ENCODE measurements at places on chromosomes 5 and 9.

GRCh38 chr9:137441289-137441934 lies at the start of gene ENTPD8:
TSS of gene ENTPD8 (minus strand) at chr9:137441357. CDS start at chr9:137438285, 3,072 bp downstream.
- DNase-seq, result no peak

- no peak for DNase-seq
Measured at GRCh38 chr9:131853434-131853833, 113.6 kb upstream of the RAPGEF1 start.

GRCh38 chr9:30519756-30520155 lies 1864.7 kb upstream of the ACO1 start:
- DNase-seq, result no peak

DNA sequence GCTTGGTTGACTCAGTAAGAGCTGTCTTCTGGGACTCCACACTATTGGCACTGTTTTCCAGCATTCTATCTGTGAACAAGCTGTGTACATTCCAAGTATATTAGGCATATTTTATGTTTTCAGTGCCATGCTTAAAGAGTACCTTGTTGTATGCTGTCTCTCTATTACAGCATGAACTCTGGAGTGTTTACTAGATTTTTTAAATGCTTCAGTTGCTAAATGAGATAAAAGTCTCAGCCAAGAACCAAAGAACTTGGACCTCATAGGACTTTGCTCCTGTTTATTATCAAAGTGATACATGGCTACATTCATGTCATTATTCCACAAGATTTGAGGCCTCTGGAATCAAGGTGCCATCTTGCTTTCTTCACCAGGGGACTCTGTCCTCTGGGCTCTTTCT lies 167.2 kb downstream of the C9orf152 start:
- DNase-seq, result no peak

DNA sequence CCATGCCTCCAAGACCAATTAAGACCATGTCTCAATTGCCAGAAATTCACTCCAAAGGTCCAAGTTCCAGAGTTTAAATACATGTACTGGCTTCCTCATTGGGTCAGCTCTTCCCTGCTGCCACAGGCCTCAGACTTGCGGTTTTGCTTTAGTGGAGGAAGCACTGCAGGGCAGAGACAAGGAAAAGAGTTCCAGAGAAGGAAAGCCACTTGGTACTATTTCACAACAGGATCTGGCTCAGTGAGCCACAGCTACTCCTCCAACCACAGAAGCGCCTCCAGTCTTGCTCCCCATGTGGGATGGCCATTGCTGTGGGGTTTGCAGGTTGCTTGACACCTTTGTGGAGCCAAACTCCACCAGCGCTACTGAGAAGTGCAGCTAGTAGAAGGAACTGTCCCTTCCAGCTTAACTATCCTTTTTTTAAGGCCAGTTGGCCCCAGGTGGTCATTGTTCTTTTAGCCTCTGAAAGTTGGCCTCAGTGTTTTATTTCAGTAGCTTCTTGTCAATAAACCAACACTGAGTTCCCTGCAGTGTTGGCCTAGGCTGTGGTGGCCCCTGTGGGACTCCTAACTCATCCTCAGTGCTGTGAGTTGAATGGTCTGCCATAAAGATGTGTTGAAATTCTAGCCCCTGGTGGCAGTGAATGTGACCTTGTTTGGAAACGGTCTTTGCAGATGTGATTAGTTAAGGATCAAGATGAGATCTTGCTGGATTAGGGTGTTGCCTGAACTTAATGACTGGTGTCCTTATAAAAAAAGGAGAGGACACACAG lies 93.7 kb upstream of the DAP start:
- no peak for DNase-seq

GRCh38 chr5:98200726-98201541 lies 572.5 kb upstream of the RGMB start:
- DNase-seq, result no peak

GRCh38 chr9:88767504-88767790 lies 223.8 kb upstream of the S1PR3 start:
- no peak for DNase-seq

- DNase-seq, result no peak
Measured at GRCh38 chr5:132458651-132459030, 31.9 kb downstream of the IRF1 start.

DNA sequence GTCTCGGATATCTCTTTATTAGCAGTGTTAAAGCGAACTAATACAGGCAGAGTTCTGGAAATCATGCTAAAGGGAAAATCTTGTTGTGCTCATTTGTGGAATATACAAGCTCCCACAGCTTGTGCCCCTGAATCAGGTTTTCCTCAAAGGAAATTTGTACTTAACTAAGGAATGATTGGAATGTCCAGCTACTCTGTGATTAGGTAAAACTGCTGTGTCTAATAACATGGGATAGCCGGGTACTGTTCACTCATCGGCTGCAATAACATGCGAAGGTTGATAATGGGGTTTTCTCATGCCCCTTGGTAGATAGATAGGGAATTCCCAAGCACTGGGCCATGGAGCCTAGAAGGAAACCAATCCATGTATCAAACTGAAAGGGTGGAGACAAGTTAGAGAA lies 306.7 kb downstream of the NR2F1-AS1 start:
- DNase-seq, result peak; percentile 99

DNA sequence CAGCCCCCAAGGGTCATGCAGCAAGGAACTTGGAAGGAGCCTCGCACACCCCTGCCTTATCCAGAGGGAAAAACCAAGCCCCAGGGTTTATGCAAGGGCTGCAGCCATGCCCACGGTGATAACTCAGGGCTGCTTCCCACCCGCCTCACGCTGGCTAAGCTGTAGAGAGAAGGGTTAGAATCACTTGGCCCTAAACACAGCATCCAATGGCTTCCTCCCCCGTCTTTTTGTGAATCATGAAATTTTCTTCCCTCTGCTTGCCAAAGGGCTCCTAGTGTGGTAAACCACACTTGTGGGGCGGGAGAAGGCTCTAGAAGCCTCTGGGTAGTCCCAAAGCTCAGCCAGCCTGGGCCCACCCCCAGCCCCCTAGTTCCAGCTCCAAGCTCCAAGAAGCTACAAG lies 55.9 kb upstream of the ORM1 start:
- no peak for DNase-seq

- no peak for DNase-seq
Measured at GRCh38 chr5:159149085-159149484, 49.4 kb upstream of the EBF1 start.

DNA sequence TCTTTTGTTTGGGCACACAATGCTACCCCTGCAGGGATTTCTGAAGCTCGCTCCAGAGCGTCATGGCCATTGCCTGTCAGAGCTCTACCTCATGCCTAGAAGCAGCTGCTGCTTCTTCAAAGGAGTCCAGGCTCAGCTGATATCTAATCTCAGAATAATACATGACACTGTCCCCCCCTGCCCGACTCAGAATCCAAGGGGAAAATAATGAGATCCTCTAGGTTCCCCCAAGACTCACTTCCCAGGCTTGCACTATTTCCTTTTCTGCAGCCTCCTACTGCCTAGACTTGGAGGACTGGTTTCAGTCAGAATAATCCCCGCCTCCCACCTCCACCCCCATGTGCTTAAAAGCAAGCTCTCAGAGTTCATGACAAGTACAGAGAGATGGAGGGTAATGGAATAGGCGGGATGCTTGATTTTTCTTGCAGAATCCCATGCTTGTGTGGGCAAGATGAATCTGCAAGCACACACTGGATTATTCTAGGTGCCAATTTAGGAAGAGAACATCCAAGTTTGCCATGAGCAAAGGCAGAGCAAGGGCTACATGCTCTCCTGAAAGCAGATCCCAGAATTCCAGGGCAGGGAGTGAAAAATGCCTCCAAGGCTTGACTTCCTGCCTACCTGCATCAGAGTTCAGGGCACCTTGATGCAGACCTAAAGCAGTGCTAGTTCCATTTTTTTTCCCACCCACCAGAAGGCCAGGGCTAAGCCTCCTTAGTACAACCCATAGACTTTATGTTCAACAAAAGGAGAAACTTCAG lies 97.4 kb upstream of the IFNK start:
- DNase-seq, result no peak

DNA sequence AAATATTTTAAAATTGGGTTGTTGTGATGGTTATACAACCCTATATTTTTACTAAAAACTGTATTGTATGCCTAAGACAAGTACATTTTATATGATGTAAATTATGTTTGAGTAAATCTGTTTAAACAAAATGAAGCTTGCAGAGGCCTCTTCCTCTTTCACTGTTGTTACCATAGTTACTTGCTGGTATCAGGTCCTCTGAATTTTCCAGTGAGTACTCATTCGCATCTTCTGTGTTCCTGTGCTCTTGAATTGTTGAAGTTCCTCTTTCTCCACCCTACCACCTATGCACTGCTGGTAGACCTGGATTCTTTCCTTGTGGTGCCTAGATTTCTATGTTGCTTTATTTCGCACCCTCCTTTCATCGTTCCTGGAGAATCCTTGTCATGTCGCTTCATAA lies 938.5 kb upstream of the ACO1 start:
- no peak for DNase-seq

GRCh38 chr9:122265149-122265915 lies 650 bp downstream of the MRRF start:
- DNase-seq, result peak; percentile 36

DNA sequence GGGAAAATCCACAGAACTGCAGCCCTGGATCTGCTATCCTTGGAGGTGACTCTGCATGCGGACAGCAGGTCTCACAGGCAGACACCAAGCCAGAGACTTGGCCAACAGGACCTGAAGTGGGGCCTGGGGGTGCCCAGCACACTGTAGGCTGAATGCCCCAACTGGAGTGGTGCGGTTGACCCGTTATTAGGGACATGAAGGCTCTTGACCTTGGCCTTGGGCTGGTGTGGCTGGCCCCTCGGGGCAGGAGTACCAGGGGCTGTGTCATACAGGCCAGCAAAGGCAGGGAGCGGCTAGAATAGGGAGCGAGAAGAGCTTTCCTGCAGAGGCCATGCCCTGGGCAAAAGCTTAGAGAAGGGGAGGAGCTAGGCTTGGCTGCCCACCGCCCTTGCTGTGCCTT lies 153.2 kb upstream of the MVB12B start:
- no peak for DNase-seq

DNA sequence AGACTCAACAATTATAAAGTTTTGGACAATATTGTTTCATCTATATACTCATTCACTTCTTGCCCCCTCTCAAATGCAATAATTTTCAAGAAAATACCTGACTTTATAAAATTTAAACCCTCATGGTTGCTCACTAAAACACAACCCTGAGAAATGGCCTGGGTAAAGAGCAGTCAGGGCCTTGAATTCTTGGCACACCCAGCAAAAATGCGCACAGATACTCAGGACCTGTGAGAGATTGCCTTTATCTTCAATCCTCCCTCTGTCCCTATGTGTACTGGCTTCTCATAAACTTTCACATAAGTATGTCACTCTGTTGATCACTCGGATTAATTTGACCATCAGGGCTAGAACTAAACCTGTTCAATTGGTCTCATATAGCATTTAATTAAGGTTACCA lies 12.8 kb upstream of the ACO1 start:
- DNase-seq, result no peak

GRCh38 chr9:102428305-102428704 lies 566.8 kb upstream of the CYLC2 start:
- no peak for DNase-seq

DNA sequence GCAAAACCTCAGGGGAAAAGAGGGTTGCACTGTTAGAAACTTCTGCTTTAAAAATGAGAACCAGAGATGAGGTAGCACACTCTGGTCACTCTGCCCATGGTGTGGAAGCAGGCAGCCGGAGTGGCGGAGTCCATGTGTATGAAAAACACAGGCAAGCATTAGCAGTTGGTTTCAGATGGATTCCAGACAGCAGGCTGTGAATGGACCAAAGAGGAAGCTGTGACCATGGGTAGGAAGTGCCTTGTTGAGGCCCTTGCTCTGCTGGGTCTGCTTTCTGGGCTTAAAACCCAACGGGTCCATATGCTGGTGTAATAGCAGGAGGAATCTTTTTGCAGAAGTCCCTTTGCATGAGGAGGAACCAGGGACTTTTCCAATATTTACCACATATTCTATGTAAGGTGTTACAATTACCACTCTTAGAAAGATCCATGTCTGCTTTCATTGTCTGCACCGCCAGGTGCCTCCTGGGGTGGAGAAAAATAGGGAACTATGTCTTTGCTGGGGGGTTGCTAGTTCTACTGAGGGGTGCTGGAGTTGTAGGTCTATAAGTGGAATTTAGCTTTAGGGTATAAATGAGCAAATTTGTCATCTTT lies 77.0 kb downstream of the ANKRD55 start:
- DNase-seq, result no peak

DNA sequence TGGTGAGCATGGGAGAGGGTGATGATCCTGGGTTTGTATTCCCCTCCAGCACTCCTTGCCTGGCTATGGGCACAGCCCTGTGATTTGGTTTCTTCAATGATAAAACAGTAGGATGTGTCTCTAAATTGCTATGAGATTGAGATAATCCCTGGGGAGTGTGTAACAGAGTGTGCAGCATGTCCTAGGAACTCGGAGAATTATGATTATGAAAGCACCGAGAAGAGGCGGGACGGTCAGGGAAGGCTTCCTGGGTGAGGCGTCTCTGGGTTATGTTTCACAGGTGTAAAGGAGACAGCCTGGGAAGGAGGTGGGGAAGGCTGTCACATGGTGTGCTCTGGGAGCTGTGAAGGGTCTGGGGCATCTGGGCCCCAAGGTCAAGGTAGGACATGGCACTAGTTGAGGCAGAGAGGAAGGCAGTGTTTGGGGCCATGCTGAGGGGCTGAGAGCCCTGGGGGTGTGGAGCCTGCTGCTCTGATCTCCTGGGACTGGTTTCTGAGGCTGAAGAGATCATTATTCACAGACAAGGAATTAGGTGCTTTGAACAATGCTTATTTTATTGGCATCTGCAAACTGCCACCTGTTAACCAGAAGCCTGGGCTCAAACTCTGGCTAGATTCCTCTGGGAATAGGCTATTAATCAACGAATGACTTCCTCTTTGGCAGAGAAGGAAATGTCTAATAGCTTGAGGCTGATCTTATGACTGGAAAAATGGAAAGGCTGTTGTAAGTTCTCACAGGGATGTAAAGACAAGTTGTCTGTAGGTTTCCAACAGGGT lies 73.8 kb upstream of the IL12B start:
- DNase-seq, result no peak

- DNase-seq, result no peak
Measured at GRCh38 chr5:82298668-82299067, 20.5 kb upstream of the RPS23 start.

DNA sequence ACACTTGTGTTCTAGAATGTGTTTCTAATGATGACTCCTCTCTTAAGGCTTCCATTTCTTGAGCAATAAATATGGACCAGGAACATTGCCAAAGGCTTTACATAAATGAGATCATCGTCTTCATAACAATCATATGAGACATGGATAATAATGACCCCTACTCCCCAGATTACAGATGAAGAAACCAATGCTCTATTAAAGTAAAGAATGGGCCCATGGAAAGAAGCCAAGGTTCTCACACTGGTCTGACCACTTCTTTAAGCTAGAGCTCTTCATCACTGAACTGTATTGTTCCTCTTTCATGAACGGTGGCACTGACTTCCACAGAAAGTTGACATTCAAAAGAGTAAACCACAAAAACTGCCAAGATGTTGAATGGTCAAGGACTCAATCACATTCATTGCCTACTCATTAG lies 65.3 kb downstream of the MARCHF3 start:
- peak; percentile 74 for DNase-seq
